Caki2 (cell line): ENCODE measurements at places on chromosomes 13 and 19. TPM values are rescaled to one million over a fixed set of nuclear protein-coding genes. Genes with fewer than 3 reads are reported as not detected.

DNA sequence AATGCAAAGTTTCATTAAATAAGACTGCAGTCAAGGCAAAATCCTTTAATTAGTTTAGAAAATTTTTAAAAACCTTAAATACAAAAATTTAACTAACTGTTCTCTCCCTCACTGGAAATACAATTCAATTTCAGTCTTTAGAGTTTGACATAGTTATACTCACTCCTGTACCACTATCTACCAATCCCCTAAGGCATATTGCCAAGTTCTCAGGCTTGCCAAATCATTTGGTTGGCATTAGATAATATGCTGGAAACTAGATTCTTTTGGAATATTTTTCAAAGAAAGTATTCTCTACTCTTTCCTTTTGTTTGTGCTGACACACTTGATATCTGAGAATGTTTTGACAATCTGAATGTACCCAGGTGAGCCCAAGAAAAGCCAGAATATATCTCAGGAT, 77.2 kb downstream of the TSC22D1 start:
- DNase-seq = no peak

DNA sequence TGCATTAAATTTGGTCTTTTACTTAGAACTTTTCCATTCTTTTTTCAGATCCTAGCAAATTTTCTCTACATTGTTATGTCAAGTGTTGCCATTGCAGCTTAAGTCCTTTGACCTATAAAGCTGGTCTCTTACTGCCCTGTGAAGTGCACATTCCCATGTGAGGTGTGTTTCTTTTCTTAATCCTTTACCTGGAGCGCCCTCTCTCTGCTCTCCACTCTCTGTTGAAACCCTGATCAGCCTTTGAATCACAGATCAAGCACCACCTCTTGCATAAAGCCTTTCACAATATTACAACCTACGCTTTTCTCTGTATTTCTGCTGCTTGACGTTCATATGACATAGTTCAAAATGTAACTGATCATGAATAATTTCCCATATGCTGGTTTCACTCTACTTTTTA, 84.8 kb downstream of the PCDH17 start:
- DNase-seq = peak; percentile 1

DNA sequence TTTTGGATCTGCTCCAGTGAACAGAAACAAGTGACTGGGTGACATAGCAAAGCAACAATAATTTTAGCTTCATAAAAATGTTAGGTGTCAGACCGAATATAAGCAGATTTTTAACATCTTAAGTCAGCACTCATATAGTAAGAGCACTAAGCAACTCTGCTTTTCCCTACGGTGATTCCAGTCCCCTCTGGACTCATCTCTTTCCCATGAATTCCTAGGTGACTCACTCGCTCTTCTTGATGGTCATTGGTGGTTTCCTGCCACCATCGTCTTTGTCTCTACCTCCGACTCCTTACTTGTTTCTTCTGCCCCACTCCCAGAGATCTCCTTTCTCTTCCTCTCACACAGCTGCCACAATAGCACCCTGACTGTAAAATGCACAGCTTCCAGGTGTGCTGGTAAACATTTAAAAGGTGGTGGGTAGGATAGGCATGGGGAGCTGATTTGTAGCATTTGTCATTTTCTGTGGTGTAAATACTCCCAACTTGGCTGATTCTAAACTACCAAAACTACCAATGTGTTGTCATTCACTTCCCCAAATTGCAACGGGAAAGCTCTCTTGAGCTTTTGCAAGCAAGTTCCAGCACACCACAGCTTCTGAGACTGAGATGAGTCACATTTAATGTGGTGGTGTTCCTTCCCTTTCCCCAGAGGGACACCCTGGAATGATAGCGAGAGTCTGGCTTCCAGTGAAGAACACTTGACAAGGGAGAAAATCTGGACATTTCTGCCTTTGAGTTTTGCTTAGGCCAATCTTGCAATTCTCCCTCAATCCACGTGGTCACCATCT, 42.8 kb upstream of the CLDN10 start:
- peak; percentile 45 for DNase-seq

DNA sequence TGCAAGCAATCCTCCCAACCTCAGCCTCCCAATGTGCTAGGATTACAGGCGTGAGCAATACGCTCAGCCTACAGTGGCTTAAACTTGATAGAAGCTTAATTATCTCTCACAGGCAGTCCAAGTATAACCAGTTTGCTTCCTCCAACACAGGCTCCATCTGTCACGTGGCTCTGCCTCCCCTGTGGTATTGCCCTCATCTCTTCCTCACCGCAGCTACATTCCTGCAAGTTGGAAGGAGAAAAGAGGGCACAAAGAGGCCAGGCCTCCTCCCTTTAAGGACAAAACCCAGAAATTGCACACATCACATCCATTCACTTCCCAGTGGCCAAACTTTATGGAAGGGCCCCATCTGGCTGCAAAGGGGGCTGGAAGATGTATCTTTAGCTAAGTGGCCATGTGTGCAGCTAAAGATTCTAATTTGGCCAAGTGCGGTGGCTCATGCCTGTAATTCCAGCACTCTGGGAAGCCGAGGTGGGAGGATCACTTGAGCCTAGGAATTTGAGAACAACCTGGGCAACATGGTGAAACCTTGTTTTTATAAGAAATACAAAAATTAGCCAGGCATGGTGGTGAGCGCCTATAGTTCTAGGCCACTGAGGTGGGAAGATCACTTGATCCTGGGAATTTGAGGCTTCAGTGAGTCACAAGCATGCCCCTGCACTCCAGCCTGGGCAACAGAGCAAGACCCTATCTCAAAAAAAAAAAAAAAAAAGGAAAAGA, 3.1 kb upstream of the SDHAF1 start:
- DNase-seq = peak; percentile 44

PEX11G gene
- total RNA-seq = 4.7 and 9.1 TPM in 2 replicates

DNA sequence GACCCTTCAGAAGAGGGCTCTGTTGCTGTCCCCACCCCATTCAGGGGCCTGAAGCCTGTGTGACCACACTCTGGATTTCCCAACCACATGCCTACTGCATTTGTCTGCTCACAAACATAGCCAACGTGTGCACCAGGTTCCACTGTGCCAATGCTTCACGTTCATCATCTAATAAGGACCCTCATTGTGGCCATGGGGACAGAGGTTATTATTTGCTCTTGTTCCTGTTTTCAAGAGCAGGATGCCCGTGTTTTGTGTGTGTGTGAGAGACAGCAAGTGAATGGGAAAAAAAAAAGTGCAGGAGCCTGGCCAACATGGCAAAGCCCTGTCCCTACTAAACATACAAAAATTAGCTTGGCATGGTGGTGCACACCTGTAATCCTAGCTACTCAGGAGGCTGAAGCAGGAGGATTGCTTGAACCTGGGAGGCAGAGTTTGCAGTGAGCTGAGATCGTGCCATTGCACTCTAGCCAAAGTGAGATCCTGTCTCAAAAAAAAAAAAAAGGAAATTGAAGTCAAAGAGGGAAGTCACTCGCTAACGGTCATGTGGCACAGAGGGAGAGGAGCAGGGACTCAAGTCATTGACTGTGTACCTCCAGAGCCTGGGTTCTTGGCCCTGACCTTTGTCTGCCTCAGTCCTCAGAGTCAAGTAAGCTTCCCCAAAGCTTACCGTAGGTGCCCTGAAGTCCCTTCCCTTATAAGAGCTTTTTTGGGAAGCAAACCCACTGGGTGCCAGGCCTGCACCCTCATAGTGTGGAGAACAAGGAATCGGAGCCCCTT, 6.9 kb downstream of the B3GNT8 start:
- no peak for DNase-seq
